ENCODE measurements at places on chromosomes 4 and X.
A peak's percentile ranks its signal among the peaks of the same experiment; 100 is the strongest.

- no peak for DNase-seq
These were observed 1478.3 kb downstream of the C4orf33 start for GRCh38 chr4:130574215-130574614.

DNA sequence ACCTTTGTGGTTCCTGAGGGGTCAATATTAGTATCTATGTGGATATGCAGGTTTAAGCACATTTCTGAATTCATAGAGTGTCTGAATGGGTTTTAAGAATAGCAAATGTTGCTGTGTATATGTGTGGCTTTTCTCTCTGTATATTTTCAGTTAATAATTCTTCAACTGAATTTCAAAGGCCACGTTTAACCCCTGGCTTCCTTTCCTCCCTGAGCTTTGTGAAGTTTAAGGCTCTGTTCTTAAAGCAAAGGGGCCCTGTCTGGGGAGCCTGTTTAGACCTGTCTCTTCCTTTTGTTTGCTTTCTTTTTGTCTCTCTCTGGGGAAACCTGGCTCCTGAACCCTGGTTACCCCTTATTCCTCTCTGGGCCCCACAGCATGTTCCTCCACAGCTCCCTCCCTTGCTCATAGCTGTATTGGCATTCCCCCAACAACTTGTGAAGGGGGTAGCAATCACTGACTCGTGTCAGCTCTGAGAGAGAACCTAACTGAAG lies 139.1 kb downstream of the COL4A6 start:
- no peak for DNase-seq

DNA sequence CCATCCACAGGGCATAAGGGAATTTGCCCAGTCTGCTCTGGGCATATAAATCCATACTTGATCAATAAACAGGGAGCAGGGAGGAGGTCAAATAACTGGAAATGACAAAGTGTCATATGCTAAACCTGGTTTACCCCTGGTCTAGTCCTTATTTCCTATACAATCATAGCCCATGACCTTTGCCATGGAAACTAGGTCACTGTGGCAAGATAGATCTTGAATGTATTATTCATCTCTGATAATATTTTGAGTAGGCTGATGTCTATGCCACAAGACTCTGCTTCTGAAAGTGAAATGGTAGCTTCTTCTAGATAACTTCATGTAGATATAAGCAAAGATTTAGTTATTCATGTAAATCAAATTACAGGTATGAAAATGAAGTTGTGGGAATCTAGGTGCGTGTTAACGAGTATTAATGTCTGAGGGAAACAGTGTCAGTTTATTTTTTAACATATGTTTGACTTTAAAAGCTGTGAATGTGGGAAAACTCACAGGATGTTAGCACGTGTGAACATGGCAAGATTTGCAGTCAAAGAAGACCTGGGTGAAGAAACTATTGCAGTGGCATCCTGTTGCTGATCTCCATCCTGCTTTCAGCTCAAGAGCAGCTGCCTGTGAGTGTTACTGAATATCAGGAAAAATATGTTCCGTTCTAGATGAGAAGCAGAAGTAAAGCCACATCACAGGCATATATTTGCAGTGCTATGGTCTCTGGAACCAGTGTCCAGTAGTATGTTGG lies 81.8 kb upstream of the NDP start:
- no peak for DNase-seq

DNA sequence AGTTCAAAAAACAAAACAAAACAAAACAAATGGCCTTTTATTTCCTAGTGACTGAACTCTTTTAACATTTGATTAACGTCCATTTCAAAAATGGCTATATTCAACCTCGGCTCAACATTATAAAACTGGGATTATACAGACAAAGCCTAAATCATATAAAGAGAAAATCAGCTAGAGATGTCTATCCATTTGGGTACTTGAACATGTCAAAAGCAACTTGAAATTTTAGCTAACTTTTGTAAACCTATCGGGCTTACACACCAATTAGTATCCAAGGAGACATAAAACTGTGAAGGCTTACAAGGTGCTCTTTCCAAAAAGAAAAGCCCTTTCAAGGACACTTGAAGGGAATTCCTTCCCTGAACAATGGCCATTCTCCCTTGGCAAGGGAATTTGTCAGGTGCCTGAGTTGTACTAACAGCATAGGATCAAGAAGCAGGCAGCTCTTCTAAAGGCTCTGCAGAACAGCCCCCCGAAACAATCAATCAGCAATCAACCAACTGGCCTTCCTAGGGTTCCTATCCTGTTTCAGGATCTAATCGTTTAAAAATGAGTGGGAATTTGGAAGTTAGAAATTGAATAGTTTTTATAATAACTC lies 633.7 kb upstream of the HTR2C start:
- no peak for DNase-seq

DNA sequence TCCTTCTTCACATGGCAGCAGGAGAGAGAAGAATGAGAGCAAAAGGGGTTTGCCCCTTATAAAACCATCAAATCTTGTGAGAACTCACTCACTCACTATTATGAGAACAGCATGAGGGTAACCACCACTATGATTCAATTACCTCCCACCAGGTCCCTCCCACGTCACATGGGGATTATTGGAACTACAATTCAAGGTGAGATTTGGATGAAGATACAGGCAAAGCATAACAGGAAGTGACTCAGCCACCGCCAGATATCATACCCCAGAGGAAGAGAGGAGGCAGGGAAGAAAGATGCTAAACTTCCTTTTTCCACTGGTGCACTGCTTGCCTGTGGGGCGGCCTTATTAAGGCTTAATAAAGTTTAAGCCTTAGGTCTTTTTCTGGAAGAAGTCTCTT lies 766.1 kb downstream of the KCTD8 start:
- DNase-seq = no peak

GRCh38 chr4:17055788-17056187 lies 157.3 kb upstream of the LDB2 start:
- DNase-seq = no peak

DNA sequence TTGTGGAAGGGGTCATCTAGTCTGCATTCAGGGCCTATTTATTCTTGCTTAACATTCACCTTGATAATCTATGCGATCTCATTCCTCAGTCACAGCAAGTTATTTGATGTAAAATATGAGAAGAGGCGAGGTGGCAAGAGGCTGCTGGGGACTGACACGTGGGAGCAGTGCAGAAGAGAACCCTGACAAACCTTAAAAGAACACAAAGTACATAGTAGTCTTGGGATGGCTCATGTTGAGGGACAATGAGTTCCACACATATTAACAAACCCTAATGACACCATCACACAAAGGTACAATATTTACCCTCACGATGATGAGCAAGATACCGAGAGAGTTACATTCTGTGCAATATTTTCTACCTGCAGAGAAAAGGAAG lies 57.5 kb downstream of the MAML3 start:
- no peak for DNase-seq

- DNase-seq = no peak
These were observed 44.7 kb downstream of the DOCK11 start for GRCh38 chrX:118540342-118540741.

- no peak for DNase-seq
These were observed 6.6 kb downstream of the PLP1 start for GRCh38 chrX:103783196-103783595.

DNA sequence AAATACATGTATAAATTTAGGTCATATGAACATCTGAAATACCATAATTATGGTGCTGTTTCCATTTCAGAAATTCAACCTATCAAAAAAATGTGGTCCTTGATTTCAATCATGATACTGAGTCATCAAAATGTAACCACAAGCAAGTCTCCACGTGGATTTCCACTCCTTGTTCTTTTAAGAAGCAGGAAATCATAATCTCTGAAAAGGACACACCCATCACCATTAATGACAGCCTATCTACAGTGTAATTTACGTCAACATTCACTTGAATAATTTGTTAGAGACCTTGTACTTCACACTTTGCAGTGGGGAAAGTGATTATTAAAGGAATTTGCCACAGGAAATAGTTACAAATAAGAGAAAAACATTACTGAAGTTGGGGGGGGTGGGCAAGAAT lies 17.7 kb upstream of the SLC7A11 start:
- no peak for DNase-seq

- no peak for DNase-seq
These were observed 36.9 kb downstream of the ANKRD17 start for GRCh38 chr4:73221734-73222133.

DNA sequence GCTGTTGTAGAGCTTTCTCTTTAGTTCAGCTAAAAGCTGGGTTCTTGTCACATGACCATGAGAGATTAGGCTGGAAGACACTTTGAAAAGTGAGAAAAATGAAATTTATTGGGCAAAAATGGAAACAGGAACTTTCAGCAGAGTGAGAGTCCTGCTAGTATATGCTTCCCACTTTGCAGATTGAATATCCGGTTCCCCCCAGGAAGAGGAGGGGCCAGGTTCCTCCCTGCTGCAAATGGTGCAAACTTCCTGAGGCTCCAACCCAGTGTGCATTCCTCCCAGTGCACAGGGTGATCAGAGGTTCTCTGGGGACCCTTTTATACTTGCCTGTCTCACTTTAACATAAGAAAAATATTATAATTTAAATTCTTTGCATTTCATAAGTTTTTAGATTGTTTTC lies 119.9 kb upstream of the SPIN4 start:
- DNase-seq = no peak

- DNase-seq = no peak
These were observed 297.0 kb upstream of the KLF3 start for GRCh38 chr4:38366997-38367396.

DNA sequence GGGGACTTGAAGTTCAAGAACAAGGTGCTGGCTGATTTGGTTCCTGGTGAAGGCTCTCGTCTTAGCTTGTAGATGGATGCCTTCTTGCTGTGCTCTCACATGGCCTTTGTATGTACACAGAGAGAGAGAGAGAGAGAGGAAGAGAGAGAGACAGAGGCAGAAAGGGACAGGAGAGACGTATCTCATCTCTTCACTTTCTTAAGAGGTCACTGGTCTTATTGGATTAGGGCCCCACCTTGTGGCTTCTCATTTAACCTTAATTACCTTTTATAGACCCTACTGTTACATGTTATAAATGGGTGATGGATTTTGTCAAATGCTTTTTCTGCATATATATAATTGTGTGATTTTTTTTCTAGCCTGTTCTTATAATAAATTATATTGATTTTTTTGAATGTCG lies 1444.2 kb downstream of the ADGRL3 start:
- DNase-seq = peak; percentile 10

- DNase-seq = no peak
These were observed 160.9 kb downstream of the GATB start for GRCh38 chr4:151599863-151600262.

- DNase-seq = no peak
These were observed 9.9 kb upstream of the SMIM20 start for GRCh38 chr4:25903900-25904747.

GRCh38 chr4:19472666-19473065 lies 779.0 kb upstream of the SLIT2 start:
- no peak for DNase-seq

DNA sequence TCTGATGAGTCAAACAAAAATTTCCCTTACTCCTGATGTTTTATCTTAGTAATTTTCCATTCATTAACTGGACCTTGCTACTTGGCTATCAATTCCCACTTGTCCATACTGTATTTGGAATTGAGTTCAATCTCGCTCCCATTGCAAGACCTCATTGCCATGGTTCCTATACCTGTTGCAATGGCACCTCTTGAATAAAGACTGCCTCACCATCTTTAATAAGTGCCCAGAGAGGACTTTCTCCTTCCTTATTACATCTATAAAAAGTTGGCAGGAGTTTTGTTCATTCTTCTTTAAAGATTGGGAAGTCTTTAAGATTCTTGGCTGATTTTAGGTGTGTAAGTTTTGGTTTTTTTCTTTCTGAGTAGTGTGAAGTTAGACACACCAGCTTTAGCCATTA lies 397.4 kb downstream of the SPOCK3 start:
- no peak for DNase-seq

DNA sequence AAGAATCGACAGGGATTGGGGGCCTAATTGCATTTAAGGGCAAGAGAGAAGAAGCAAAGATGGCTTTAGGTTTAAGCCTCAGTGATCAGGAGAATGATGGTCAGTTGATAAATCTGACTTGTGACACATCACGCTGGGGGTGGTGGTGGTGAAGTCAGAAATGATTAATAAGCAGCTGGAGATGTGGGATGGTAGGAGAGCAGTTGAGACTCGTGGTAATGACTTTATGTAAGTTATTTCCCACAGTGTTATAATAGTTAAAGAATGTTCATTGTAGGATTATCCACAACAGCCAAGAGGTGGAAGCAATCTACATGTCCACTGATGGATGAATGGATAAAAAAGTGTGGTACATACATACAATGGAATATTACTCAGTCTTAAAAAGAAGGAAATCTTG lies 178.9 kb upstream of the GPC4 start:
- no peak for DNase-seq

DNA sequence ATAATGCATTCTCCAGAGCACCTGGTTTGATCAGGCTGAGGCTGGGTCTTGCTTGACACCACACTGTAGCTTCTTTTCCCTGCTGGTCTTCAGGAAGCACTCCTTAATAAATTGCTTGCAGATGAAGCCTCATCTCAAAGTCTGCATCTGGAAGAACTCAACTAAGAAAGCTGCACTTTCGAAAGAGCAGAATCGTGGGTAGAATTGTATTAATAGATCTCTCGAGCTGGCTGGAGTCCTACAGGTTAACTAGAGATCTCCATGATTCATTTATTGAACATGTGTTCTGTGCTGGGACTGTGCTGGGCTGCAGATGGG lies 152.7 kb downstream of the STK32B start:
- DNase-seq = no peak

DNA sequence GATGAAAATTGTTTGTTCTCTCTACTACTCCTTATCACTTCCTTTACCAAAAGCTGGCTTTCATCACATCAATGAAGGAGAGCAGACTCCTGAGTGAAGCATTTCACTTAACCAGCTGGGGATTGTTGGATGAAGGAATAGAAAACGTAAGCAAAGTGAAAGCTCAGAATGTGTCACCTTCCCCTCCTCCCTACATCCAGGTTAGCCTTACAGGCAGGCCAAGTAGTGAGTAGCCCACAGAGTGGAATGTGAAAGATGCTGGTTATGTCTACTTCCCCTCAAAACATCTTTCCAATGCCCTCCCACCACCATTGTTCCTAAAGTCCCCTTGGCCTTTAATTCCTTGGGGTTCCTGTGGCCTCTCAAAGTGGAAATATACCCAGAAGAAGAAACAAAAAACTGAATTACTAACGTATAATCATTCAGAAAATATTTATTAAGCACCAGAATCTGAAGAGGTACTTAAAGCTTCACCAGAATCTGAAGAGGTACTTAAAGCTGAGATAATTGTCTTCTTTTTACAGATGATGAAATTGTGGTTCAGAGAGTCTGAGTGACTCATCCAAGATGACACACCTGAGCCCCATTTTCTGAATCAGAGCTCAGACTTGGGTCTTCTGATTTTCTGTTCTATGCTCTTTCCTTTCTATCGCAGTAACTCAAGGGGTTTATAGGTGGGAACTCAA lies 6.5 kb downstream of the P2RY4 start:
- DNase-seq = no peak

- peak; percentile 52 for DNase-seq
These were observed 81.9 kb upstream of the QRFPR start for GRCh38 chr4:121462660-121463261.

DNA sequence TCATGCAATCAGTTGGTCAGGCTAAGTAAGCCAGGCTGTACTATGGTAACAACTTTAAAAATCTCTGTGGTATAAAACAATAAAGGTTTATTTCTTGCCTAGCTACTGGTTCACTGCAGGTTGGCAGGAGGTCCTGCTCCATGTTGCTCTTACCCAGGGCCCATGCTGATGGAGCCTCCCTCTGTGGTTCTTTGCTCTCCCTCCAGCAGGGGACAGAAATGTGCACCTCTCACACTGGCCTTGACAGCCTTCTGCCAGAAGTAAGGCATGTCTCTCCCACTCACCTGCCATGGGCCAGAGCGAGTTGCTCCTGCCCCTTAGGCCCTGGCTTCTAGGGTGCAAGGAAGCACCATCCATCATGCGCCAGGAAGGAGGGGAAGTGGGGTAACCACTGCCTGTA lies 31.1 kb downstream of the CLDN22 start:
- DNase-seq = no peak

Measured in iPS-NIHi11 (cell line).